Spinal cord (tissue), 10 donors: ENCODE measurements at places on chromosomes 11 and 22. TPM values are rescaled to one million over a fixed set of nuclear protein-coding genes. Genes with fewer than 3 reads are reported as not detected.

- H3K27ac ChIP-seq = no peak overlapping the region
- peaks cover 17% of the 10 kb centered on the region for H3K4me1 ChIP-seq
- DNase-seq = no peak
- H3K4me3 ChIP-seq = no peak overlapping the region
Observed at GRCh38 chr11:10628508-10629236, 60.2 kb upstream of the LYVE1 start.

TMEM132A gene
- 198 TPM for polyA plus RNA-seq

- H3K27ac ChIP-seq = no peak overlapping the region
- no peaks in the 10 kb centered on the region for H3K4me1 ChIP-seq
- H3K4me3 ChIP-seq = no peak overlapping the region
- no peaks in the 10 kb centered on the region for H3K36me3 ChIP-seq
Observed at GRCh38 chr11:91199866-91200265, 977.0 kb upstream of the CHORDC1 start.

- H3K27ac ChIP-seq = no peak overlapping the region
- H3K27me3 ChIP-seq = no peaks in the 10 kb centered on the region
- H3K4me1 ChIP-seq = no peaks in the 10 kb centered on the region
- no peaks in the 10 kb centered on the region for H3K36me3 ChIP-seq
- no peak overlapping the region for H3K4me3 ChIP-seq
- no peak for DNase-seq
Observed at GRCh38 chr22:40498420-40499208, 128.2 kb downstream of the SGSM3 start.

DNA sequence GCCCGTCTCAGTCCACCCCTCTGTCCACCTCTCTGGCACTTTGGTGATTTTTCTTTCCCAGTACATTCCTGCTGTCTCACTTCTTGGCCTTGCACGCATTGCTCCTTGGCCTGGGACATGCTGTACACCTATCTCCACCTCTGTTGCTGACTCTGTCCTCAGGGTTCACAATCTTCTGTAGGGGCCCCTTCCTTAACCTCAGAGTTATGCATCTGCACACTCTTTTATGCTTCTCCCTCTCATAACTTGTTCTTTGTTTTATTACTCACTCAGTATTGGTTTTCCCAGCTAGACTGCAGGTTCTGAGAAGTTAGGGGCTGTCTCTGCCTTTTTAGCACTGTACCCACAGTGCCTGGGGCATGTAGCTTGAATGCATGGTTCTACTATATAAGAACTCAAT is 139.1 kb upstream of the MTMR2 start:
- no peak overlapping the region for H3K27ac ChIP-seq
- peaks cover 12% of the 10 kb centered on the region for H3K4me1 ChIP-seq
- H3K4me3 ChIP-seq = no peak overlapping the region

NLRP14 gene
- polyA plus RNA-seq = 2.6 TPM

GRCh38 chr11:85167038-85167437 is 460.1 kb downstream of the DLG2 start:
- no peak overlapping the region for H3K4me3 ChIP-seq
- no peaks in the 10 kb centered on the region for H3K27me3 ChIP-seq
- H3K36me3 ChIP-seq = no peaks in the 10 kb centered on the region
- H3K27ac ChIP-seq = no peak overlapping the region

OR8A1 gene
- 0.03 TPM for polyA plus RNA-seq

DNA sequence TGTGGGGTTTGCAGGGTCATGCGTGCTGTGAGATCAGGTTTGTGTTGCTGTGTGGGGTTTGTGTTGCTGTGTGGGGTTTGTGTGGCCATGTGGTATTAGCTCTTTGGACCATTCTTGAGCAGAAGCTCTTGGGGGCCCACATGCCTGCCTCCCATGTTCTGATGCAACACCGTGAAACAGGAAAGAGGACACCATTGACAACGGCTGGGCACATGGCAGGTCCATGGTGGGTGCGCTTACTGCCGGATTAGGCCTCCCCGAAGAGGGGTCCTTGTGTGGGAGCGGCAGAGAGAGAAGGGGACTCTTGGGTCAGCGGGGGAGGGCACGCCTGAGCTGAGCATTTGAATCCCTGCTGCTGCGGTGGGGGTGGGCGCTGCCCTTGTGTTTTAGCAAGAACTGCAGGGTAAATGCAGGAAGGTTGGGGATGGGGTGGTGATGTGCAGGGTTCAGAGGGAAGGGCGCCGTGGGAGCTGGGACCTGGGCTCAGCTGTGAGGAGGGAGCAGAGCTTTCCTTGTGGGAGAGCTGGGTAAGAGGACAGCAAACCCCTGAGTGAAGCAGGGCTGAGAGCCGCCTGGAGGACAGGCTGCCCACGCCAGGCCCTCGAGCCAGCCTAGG is 361.5 kb downstream of the TBC1D22A start:
- H3K27ac ChIP-seq = no peak overlapping the region
- no peak for DNase-seq
- no peak overlapping the region for H3K4me3 ChIP-seq

CNGA4 gene
- 0.68 TPM for polyA plus RNA-seq

- H3K27ac ChIP-seq = no peak overlapping the region
- DNase-seq = no peak
- no peaks in the 10 kb centered on the region for H3K4me1 ChIP-seq
- H3K36me3 ChIP-seq = peaks cover 91% of the 10 kb centered on the region
Observed at GRCh38 chr22:46287873-46288751, 8.6 kb upstream of the GTSE1 start.

CYTH4 gene
- polyA plus RNA-seq = 5.8 TPM

- no peaks in the 10 kb centered on the region for H3K4me1 ChIP-seq
- H3K4me3 ChIP-seq = no peak overlapping the region
- no peak overlapping the region for H3K27ac ChIP-seq
- no peaks in the 10 kb centered on the region for H3K36me3 ChIP-seq
- no peak for DNase-seq
- H3K27me3 ChIP-seq = no peaks in the 10 kb centered on the region
Observed at GRCh38 chr11:28738549-28738948, 630.4 kb downstream of the METTL15 start.

GRCh38 chr11:13119361-13119760 is 110.2 kb downstream of the RASSF10 start:
- H3K27ac ChIP-seq = no peak overlapping the region
- no peak for DNase-seq
- H3K27me3 ChIP-seq = no peaks in the 10 kb centered on the region
- H3K4me3 ChIP-seq = no peak overlapping the region
- peaks cover 5% of the 10 kb centered on the region for H3K4me1 ChIP-seq

SEC14L2 gene
- polyA plus RNA-seq = 21.0 TPM

TCN1 gene
- not detected for polyA plus RNA-seq

DNA sequence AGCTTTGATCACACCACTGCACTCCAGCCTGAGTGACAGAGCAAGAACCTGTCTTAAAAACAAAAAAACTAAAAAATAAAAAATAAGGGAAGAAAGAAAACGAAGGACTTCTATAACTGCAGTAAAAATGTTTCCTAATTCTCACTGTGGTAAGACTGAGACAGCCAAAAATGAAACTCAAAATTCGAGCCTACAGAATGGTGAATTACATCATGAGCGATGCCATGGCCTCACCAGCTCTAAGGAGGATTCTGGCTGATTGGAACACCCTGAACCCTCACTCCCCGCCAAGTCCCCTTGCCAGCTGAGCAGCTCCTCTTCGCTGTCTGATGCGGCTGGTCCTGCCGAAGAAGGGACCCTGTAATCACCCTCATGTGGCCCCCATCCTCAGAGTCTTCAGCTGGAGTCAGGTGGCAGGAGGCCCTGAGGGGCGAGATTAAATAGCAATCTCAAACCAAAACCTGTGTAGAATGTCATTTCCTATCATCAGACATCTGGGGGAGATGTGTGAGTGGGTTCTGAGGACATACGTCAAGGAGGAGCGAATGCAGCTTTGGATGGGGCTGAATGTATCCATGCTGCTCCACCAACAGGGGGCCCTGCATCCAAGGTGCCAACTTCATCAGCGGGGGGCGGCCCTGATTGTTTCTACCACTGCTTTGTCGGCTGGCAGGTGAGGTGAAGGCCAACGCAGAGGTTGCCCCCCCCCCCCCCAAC is 29.2 kb downstream of the PDGFB start:
- H3K27ac ChIP-seq = no peak overlapping the region
- no peaks in the 10 kb centered on the region for H3K4me1 ChIP-seq
- H3K4me3 ChIP-seq = no peak overlapping the region
- DNase-seq = no peak

DNA sequence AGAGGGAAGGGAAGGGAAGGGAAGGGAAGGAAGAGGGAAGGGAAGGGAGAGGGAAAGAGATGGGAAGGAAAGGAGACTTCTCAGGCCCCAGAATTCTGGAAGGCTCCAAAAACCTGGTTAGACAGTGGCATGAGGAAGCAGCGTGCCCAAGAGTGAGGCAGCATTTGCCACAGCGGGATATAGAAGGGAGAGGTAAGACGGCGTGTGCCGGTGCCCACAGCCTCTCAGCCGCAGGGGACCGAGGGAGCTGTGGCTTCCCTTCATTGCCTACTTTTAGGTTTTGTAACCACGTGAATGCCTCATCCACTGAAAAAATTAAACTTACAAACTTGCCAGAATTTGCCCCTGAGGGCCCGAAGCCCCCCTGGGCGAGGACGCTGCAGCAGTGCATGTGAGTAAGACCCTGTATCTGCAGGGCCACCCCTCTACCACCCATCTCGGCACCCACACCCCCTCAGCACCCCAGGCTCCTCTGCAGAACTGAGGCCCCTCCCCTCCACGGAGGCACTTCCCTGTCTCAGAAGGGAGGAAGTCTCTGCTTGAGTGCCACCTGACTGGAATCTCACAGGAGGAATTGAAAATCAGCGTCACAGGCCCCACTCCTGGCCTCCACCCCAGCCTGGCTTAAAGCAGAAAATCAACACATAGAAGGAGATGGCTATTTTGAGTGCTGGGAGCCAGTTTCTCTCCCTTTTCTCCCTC is 58.1 kb downstream of the LINC01488 start:
- no peak overlapping the region for H3K4me3 ChIP-seq
- no peaks in the 10 kb centered on the region for H3K36me3 ChIP-seq
- no peaks in the 10 kb centered on the region for H3K27me3 ChIP-seq
- peaks cover 37% of the 10 kb centered on the region for H3K4me1 ChIP-seq

GRCh38 chr11:123754101-123754568 is at the start of gene OR6X1:
OR6X1 (minus strand) TSS chr11:123754518; CDS start chr11:123754518, 0 bp downstream.
- H3K4me1 ChIP-seq = no peaks in the 10 kb centered on the region
- no peak for DNase-seq
- no peaks in the 10 kb centered on the region for H3K27me3 ChIP-seq
- no peaks in the 10 kb centered on the region for H3K36me3 ChIP-seq

GRCh38 chr11:120540744-120541465 is 29.4 kb downstream of the GRIK4 start:
- no peaks in the 10 kb centered on the region for H3K27me3 ChIP-seq
- H3K36me3 ChIP-seq = peaks cover 5% of the 10 kb centered on the region
- DNase-seq = no peak
- no peak overlapping the region for H3K27ac ChIP-seq
- peaks cover 23% of the 10 kb centered on the region for H3K4me1 ChIP-seq

CHRDL2 gene
- 2.1 TPM for polyA plus RNA-seq

DNA sequence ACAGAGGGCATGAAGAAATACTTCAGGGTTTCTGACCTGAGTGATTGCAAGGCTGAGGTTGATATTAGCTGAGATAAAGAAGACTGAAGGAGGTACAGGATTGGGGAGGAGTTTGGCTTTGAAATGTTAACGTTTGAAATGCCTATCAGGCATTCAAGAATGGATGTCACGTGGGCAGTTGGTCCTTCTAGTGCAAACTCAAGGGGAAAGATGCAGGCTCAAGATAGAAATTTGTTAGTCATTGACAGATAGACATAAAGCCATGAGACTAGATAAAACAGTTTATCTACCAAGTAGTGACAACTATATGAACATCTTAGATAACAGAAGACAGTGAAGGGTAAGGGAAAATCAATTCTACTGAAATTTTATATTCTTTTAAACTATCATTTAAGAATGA is 23.1 kb downstream of the TTC17 start:
- H3K4me1 ChIP-seq = no peaks in the 10 kb centered on the region
- H3K36me3 ChIP-seq = peaks cover 18% of the 10 kb centered on the region
- no peak overlapping the region for H3K27ac ChIP-seq
- H3K27me3 ChIP-seq = no peaks in the 10 kb centered on the region
- DNase-seq = no peak
- no peak overlapping the region for H3K4me3 ChIP-seq

GRCh38 chr11:4565371-4565770 is 16.2 kb upstream of the OR52I2 start:
- no peaks in the 10 kb centered on the region for H3K36me3 ChIP-seq
- no peak for DNase-seq
- H3K4me3 ChIP-seq = no peak overlapping the region

- no peak overlapping the region for H3K4me3 ChIP-seq
- H3K27ac ChIP-seq = no peak overlapping the region
- DNase-seq = no peak
- H3K36me3 ChIP-seq = no peaks in the 10 kb centered on the region
- H3K4me1 ChIP-seq = peaks cover 3% of the 10 kb centered on the region
- no peaks in the 10 kb centered on the region for H3K27me3 ChIP-seq
Observed at GRCh38 chr11:27860811-27861210, 160.6 kb upstream of the BDNF start.

GRCh38 chr11:32137263-32137662 is 46.4 kb downstream of the RCN1 start:
- no peaks in the 10 kb centered on the region for H3K27me3 ChIP-seq
- no peak for DNase-seq
- H3K4me3 ChIP-seq = no peak overlapping the region
- no peaks in the 10 kb centered on the region for H3K36me3 ChIP-seq
- H3K27ac ChIP-seq = no peak overlapping the region

FAM111A gene
- 25.3 TPM for polyA plus RNA-seq

- peaks cover 100% of the 10 kb centered on the region for H3K4me1 ChIP-seq
- no peak overlapping the region for H3K27ac ChIP-seq
- H3K27me3 ChIP-seq = no peaks in the 10 kb centered on the region
- H3K36me3 ChIP-seq = peaks cover 85% of the 10 kb centered on the region
Observed at GRCh38 chr11:1400317-1401170, 10.8 kb downstream of the BRSK2 start.

DNA sequence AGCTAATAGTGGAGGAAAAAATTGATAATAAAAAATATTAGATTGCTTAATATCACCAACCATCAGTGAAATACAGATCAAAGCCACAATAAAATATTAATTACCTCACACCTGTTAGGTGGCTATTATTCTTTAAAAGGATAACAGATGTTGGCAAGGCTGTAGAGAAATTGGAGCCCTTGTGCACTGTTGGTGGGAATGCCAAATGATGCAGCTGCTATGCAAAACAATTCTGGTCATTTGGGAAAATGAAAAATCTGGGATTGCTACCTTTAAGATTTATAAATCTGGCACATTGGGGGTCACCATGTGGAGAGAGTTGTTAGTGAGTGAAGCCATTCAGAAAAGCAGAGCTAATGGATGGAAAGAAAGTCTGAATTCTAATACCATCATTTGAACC is 143.4 kb downstream of the FCHSD2 start:
- no peak overlapping the region for H3K4me3 ChIP-seq
- H3K4me1 ChIP-seq = no peaks in the 10 kb centered on the region
- no peak overlapping the region for H3K27ac ChIP-seq
- no peaks in the 10 kb centered on the region for H3K27me3 ChIP-seq
- H3K36me3 ChIP-seq = no peaks in the 10 kb centered on the region

ENDOD1 gene
- 41.2 TPM for polyA plus RNA-seq

FDX1 gene
- 15.0 TPM for polyA plus RNA-seq

DNA sequence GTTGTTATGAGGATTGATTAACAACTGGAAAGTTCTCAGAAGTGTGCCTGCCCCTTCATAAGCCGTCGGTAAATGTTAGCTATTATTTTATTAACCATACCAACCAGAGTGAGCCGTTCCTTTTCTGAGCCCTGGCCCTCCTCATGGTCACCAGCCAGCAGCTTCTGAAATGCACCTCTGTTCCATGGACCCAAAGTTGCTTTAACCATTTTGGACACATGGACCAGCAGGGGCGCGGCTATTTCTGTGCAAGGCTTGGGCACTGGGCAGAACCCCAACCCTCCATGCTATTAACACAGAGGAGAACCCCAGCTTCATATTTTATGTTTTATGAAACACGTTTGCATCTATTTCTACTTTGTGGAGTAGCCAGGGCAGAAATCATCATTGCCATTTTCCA is 18.6 kb upstream of the SCGB1A1 start:
- peak overlapping the region; percentile 96 for H3K27ac ChIP-seq
- peaks cover 66% of the 10 kb centered on the region for H3K4me1 ChIP-seq
- no peak overlapping the region for H3K4me3 ChIP-seq
